ENCODE measurements at places on chromosomes 5 and 9.
A peak's percentile ranks its signal among the peaks of the same experiment; 100 is the strongest.

GRCh38 chr5:7881091-7881490 is 12.1 kb downstream of the MTRR start:
- DNase-seq: no peak

- no peak for DNase-seq
These were observed 320.1 kb downstream of the TRPM3 start for GRCh38 chr9:70801181-70801829.

DNA sequence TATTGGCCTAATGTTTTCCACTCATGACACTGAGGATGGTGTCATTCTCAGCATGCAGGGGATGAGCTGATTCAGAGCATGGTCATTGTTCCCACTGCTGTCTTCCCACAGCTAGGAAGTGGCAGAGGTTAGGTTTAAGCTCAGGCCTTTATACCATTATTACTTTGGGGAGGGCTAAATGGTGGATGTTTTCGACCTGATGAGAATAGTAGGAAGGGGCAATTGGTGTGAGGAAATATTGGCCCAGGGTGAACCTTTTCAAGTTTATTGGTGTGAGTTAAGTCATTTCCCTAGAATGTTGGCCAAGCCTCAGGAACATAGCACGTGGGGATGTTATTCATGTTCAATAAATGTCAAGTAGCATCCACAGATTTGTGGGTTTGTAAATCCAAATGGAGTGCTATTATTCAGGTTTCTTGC is 59.6 kb downstream of the ARHGAP26 start:
- no peak for DNase-seq

DNA sequence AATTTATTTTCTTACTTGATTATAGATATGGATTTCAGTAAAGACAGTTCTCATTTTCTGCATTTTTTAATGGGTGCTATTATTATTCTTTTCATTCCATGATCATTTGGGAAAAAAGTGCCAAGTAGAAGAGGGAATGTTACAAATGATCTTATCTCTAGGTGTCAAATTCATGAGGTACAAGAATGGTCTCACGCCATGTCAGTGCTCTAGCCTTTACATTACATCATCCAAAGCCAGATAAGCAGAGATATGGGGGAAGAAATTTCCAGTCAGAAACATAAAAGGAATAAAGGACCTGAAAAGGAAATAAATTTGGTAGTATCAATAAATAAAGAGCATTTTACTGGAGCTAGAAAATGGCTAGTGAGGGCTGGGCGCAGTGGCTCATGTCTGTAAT is 1544.2 kb upstream of the CDH6 start:
- DNase-seq: no peak

- DNase-seq: no peak
These were observed 159.3 kb downstream of the TMC1 start for GRCh38 chr9:72680593-72681282.

DNA sequence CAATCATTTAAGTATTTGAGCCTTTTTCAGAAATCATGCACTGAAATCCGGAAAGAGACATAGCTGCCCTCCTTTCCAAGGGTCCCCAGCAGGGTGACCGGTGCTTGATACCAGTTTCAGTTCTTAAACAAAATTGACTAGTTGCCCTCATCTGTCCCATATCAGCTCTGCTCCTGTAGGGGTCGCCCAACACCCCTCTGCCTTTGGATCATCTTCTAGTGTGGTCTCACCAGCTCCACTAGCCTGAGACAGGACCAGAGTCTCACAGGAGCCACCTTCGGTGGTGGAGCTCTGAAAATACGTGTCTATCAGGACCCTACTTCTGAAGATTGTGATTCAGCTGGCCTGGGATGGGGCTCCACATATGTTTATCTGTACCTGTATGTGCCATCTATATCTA is 428.2 kb downstream of the ENC1 start:
- no peak for DNase-seq

- peak; percentile 12 for DNase-seq
These were observed 50.9 kb upstream of the SARDH start for GRCh38 chr9:133788819-133789717.

DNA sequence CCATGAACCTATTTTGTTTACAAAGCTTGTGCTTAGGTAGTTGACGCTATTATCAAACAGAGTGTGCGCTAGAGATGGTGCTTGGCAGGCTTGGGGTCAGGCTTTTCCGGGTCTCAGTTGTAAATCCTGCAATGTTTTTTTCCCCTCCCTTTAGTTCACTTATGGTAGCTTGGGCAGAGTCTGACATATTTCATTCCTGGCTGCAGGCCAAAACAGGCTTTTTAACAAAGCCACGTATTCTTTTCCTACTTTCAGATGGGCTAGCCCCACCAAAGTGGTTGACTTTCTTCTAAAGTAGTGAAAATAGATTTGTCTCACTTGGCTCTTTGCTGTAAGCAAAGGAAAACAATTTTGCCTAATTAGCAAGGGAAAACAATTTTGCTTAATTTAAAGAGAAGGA is 58.0 kb upstream of the FBN2 start:
- no peak for DNase-seq

GRCh38 chr9:7316166-7316795 is 483.3 kb downstream of the DMAC1 start:
- no peak for DNase-seq

DNA sequence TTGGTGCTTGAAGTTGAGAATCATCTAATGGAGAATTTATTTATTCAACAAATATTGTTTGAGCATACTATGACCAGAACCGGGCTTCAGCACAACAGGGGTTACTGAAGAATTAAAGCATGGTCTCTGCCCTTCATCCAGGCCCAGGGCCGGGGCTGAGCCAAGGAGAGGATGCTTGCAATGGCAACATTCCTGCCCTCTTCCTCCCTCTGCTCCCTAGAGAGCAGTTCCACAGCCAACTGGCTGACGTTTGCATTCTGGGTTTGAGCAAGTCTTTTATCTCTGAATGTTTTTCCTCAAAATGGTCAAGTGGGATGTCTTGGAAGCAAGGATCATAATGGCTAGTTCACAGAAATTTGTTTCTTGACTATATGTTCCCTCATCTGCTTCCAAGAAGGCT is 80.7 kb downstream of the GLDC start:
- DNase-seq: no peak

GRCh38 chr5:93192087-93192486 is 388.9 kb downstream of the NR2F1-AS1 start:
- DNase-seq: no peak

DNA sequence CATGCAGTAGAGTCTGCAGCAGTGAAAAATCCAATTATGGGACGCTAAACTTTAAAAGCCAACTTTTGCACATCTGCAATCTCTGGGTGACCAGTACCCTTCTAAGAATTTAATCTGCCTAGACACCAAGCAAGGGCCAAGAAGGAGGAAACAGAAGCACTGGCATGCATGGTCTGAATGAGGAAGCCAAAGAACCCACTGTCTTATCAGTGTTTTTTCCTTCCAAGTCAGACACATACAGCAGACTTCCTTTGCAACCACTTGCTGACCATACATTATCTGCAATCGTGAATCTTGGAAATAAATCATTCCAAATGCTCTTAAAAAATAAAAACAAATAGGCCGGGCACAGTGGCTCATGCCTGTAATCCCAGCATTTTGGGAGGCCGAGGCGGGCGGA is 65.9 kb downstream of the DEPDC1B start:
- DNase-seq: no peak

- no peak for DNase-seq
These were observed 94.2 kb downstream of the BARX1 start for GRCh38 chr9:93860694-93861658.

- no peak for DNase-seq
These were observed 69.6 kb downstream of the NR2F1-AS1 start for GRCh38 chr5:93511445-93511844.

DNA sequence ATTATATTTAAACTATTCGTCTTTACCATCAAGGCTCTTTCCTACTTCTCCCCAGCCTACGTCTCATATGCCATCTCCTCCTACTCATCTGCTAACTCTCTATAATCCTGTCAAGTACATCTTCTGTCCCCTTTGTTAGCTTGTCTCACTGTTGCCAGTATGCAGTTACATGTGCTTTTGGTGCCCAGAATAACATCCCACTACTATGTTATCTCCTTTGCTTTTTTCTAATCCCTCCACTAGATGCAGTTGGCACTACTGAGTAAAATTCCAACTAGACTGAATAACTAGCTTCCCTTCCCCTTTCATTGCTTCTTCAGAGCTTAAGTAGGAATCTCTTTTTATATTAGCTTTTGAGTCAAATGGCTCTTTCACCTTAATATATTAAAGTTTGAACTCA is 3.0 kb upstream of the ARRDC3 start:
- DNase-seq: no peak

DNA sequence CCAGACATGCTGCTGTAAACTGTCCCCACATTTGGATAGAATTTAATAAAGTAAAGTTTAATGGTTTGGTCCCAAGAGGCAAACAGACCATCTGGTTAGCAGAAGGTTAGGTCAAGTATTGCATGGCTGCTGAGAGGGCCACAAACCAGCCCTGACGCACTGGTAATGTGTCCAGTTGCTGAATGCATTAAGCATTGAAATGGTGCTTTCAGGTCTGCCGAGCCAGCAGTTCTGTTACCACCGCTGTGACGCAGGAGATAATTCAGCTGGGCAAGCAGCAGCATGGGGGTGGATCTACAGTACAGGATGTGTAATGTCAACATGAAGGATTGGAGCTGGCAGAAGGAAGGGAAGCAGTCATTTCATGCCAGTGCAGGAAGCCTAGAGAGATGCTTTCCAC is 16.0 kb downstream of the ZNF462 start:
- DNase-seq: no peak

GRCh38 chr5:77231471-77232138 is 21.1 kb downstream of the PDE8B start:
- no peak for DNase-seq

GRCh38 chr9:87498811-87499360 is 1.2 kb downstream of the DAPK1 start:
- no peak for DNase-seq

- DNase-seq: no peak
These were observed 152.3 kb upstream of the KLF9 start for GRCh38 chr9:70566751-70567150.

GRCh38 chr5:22985446-22985845 is 132.3 kb upstream of the CDH12 start:
- DNase-seq: no peak

- no peak for DNase-seq
These were observed 579 bp upstream of the NTRK2 start for GRCh38 chr9:84669013-84669287.

DNA sequence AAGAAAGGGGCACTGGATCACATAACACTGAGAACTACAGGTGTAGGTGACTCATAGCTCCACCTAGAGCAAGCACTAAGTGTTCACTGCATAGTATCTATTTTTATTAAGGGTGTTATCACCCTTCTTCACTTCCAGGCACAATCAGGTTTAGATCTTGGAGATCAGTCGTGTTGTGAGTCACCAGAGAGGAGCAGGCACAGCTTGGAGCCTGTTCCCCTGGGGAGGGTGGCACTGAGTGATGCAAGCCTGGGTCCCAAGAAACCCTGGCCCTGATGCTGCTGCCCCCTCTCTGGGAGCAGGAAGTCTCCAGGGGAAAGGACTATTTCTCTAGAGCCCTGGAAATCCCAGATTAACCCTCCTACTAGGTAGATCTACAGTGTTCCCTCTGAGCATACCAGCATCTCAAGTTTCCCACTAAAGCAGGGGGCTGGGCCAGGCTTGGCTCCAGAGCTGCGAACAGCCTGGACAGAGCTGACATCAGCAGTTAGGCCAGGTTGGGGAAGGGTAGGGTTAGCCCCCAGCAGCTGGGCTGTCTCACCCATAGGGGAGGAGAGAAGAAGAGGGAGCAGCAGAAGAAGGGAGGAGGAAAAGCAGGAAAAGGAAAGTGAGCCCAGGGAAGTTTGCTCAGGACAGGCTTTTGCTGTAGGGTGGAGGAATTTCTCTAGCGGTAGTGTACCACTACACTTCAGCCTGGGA is 28.1 kb upstream of the SPINK4 start:
- no peak for DNase-seq

DNA sequence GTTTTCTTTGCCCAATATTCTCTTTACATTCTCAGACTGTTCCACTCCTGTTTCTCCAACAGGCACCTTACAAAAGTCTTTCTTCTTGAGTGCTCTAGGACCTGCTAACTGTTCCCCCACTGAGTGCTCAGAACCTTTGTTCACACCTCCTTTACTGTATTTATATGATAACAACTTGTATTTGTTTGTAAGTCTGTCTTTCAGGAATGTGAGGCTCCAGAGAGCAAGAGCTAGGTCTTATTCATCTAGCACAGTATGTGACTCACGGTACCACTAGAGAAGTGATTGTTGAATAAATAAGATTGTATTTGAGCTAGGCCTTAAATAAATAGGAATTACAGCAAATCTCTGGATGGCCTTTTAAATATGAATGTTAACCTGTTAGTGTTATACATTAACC is 42.5 kb upstream of the MYOT start:
- no peak for DNase-seq

GRCh38 chr9:107667231-107668070 is 177.9 kb upstream of the KLF4 start:
- DNase-seq: no peak

DNA sequence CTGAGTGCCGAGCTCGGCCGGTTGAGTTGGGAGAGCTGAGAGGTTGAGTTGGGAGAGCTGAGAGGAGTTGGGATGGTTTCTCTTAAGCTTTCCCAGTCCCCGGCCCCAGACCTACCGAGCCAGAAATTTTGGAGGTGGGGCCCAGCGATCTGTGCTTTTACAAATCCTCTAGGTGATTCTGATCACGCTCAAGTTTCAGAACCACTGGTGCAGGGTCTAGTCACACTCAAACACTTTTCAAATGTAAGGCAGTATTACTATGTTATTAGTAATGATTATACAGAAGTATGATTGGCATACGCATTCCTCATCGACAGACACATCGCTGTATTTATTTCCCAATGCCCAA is 256 bp upstream of the CLINT1 start:
- DNase-seq: no peak

DNA sequence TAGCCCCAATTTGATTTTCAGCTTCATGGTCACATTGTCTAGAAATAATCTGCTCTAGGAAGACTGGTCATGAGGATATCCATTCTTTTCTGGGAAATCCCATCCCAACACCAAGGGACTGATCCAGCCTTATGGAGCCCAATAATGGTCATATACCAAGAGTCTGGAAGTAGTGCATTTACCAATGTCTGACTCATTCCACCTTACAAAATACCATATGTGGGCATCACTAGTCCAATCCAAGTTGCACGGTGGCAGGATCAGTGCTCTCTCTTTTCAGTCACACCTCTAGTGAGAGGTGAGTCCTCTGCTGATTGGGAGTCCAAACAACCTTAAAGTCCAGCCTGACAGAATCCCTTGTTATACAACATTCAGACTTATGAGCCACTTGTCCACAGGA is 73.7 kb downstream of the FEM1C start:
- no peak for DNase-seq

- peak; percentile 94 for DNase-seq
These were observed at the start of gene TMOD1 for GRCh38 chr9:97501177-97501971. Gene TMOD1 (plus strand): TSS chr9:97501666. CDS start chr9:97524189, 22,523 bp downstream.

DNA sequence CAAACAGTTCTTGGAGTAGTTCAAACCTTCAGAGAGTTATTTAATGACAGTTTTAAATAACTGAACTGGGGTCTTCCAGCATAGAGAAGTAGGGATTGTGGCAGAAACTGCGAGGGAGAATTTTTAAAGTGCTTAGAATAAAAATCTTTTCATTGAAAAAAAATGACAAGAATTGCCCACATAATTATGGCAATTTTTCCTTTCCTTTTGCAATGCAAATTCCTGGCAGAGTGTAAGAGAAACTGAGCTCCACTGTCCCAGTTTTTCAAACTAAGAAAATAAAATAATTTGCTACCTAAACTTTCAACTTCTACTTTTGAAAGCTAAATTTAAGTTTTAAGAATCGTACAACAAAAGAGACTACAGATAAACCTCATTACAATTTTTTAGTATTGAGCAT is 2.3 kb upstream of the PTGER4 start:
- DNase-seq: no peak
